ENCODE measurements at places on chromosomes 4 and X.

DNA sequence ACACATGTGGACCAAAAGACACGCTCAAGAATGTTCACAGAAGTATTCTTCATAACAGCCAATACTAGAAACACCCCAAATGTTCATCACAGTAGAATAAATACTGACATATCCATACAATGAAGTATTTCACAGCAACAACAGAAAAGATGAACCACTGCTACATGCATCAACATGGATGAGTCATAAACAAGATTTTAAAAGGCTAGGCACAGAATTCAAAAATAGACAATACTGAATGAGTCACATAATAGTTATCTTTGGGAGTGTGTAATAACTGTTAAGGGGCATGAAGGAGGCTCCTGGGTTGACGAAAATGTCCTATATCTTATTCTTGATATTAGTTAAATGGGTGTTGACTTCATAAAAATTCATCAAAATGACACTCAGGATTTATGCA lies 43.5 kb downstream of the CLOCK start:
- no peak for DNase-seq

DNA sequence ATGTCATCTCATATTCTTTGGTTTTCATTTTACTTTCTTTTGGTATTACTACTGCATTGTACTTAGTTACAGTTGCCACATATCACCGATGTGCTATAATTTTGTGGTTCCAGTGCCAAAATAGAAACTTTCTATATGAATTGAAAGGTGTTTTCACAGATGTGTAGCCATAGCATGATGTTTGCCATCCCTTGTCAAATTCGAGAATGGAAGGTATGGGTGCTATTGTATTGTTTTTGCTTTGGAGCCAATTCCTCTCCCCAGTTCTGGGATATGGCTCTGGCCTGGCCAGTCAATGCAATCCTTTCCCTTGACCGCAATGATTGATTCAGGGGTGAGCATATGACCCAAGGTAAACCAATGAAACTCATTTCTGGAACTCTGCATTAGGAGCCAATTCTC lies 86.2 kb upstream of the RPS6KA3 start:
- no peak for DNase-seq

DNA sequence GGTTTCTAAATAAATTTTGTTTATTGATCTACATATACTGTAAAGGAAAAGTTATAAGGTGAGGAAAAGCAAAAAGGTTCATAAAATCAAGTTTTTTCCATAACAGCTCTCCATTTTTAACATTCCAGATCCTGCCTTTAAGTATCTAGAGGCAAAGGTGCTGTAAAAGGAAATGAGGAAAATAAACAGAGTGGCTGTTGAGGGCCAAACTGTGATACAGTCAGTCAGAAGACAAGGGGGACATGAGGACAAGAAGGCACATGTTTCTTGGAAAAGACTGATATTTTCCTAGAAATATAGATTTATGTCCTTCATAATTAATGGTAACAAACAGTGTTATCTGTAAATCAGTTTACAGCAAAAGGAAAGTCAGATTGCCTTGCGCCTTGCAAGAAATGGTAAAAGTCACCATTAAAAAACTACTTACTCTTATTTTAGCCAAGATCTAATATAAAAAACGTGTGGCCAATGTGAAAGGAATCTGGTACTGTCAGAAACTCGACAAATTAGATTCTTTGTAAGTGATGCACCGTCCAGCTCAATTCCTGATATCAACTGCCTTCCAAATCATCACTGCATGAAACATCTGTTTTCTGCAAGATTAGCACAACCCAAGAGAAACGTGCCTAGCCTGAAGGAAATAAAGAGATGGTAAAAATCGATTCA lies 34.0 kb upstream of the VEGFD start:
- DNase-seq, result no peak

- DNase-seq, result no peak
These were observed 4.6 kb downstream of the NUDT9 start for GRCh38 chr4:87426865-87427517.

- no peak for DNase-seq
These were observed 150.5 kb downstream of the TBCK start for GRCh38 chr4:106165351-106166010.

DNA sequence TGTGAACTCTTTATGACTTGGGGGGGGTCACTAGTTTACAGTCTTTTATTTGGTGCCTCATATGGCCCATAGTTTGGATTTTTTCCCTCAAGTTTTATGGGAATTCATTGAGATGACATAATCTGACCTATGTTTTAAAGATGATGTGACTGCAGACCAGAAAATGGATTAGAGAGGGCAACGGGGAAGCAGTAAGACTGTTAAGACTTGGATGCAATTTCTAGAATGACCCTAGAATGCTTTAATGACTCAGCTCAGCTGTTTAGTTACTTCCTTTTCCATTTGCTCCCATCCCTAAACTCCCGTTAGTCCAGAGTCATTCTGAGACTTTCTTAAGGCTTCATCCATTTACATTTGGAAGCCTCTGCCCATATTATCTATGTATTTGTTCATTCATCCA lies 59.9 kb upstream of the PDGFRA start:
- no peak for DNase-seq

DNA sequence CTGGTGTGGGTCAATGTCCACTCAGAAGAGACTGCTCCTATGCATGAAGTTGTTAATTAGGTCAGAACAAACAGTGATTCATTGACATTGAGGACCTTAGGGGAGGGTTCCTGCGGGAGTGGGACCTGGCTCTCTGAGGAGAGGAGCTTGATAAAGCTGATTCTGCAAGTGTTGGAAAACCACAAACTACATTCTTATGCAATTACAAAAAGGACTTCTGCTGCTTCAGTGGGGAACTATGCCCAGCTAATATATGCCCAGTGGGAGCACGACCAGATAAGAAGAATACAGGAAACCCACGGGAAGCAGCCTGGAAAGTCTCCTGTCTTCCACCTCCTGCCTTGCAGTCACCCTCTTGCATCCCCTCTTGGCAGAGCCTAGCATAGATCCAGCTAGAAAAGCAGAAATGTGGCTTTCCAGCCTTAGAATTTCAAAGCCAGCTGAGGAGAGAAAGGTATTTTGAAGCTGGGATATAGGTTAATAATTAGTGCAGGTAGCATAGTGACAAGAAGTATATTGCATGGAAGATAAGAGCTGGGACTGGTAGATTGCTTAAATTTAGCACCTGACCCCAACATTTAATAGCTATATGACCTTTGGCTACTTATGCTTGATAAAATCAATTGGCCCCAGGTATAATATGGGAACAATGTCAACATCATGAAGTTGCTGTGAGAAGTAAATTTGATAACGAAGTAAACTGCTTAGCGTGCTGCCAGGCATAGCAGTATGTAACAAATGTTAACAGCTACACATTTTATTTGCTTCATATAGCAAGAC lies 34.9 kb upstream of the UGT8 start:
- peak; percentile 76 for DNase-seq

DNA sequence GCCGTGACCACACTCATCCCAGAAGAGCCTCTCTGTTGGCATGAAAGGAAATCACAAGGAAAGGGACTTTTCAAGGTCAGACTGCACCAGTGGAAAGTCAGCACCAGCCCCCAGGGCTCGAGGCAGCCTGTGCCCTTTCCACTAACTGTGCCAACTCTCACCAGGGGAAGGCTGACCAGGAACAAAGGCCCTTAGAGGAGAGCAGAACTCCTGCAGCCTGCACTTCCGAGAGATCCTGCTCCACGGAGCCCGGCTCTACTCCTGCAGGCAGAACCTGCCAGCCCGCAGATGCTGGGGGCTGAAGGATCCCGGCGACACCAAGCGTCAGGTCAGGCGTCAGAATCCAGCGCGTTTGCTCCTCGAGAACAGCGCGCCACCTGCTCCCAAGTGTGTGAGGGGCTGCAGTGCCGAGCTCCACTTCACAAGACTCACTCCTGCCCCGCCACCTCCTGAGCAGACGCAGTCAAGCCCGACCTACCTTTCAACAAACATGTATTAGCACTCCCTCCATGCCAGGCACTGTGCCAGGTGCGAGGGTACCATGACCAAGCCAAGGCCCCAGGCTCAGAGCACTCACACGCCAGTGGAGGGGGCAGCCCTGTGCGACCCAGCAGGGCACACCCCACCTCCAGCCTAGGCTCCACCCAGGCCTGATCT lies 13.6 kb upstream of the HELT start:
- no peak for DNase-seq

GRCh38 chr4:118351851-118352827 lies 664 bp downstream of the PRSS12 start:
- no peak for DNase-seq

GRCh38 chrX:150772150-150772970 lies 79.2 kb downstream of the MTMR1 start:
- DNase-seq, result no peak

- no peak for DNase-seq
These were observed 11.6 kb downstream of the VEGFC start for GRCh38 chr4:176780995-176781738.

- no peak for DNase-seq
These were observed at the start of gene PPEF2 for GRCh38 chr4:75902352-75902751. Gene PPEF2 (minus strand): TSS chr4:75902452. CDS start chr4:75896325, 6,127 bp downstream.

GRCh38 chrX:117895418-117895817 lies 221.2 kb downstream of the KLHL13 start:
- no peak for DNase-seq

DNA sequence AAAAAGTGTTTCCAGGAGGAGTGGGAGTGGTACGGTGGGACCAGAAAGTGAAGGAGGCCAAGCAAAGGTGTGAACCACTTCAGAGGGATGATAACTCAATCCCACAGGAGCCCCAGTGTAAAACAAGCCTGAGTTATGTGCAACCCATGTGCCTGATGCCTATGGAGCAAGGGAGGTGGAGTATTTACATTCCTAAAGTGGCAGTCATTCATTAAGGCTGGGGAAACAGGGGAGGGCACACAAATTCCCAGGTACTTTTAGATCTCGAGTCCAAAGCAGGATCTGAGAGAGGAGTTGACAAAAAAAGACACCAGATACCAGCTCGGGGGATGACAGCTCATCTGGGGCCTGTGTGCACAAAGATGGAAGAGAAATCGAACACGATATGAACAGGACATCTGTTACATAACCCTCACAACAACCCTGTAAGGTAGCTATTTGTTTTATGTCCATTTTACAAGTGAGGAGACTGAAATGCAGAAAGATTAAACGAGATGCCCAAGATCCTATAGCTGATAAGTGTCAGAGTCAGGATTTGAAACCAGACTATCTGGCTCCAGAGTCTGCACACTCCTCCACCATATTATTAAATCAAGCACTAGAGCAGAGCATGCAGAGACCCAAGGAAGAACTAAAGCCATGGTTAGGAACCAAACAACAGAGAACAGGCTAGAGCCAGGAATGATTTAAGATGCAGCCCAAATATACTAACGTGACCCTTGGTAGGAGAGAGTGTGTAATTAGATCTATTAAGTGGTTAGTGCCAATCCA lies 91.9 kb upstream of the MAPK10 start:
- no peak for DNase-seq

All from SK-N-MC (cell line).